Esophagus squamous epithelium (tissue), 5 donors: ENCODE measurements at places on chromosomes 7 and 10.
A peak's percentile ranks its signal among the peaks of the same experiment; 100 is the strongest.

DNA sequence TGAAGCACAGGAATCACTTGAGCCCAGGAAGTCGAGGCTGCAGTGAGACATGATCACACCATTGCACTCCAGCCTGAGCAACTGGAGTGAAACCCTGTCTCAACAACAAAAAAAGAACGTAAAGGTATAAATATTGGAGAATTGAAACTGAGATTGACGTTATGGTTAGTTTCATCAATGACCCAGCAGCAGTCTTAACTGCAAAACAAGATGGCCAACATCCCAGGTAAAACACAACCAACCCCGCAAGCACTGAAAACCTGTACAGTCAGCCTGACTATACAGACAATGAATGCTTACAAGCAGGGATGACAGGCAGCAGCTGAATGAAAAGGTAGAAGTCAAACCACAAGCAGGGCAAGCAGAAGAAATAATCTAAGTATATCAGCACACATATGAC, 34.7 kb downstream of the WAPL start:
- DNase-seq, result no peak

DNA sequence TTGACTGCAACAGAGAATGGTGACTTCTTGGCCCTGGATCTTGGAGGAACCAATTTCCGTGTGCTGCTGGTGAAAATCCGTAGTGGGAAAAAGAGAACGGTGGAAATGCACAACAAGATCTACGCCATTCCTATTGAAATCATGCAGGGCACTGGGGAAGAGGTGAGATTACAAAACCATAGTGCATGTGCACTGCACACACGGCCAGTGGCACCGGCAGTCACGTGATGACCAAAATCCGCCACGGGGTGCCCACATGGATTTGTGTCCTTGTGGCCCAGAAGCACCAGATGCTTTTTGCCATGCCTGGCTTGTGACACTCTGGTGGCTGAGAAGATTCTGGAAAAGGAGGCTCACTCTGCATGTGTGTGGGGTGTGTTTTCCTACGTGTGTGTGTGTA, 32.4 kb downstream of the TACR2 start:
- DNase-seq, result no peak

DNA sequence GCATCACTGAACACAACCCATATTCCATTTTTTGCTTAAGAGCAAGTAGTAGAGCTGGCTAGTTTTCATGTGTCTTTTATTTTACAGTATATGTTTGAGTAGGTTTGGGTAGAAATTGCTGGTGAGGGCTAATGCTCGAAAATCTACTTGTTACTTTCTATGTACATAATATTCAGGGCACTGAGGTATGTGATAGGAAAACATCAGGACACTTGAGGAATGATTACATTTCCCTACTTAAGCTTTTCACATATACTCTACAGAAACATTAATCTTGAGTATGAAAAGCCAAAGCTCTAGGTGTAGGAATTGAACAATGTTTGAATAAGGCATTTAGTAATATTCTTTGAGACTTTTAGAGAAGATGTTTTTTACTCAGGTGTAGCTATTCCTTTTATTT, 73.6 kb downstream of the POU6F2 start:
- no peak for DNase-seq

- no peak for DNase-seq
Observed at GRCh38 chr10:67722113-67722512, 26.1 kb upstream of the CTNNA3 start.

- no peak for DNase-seq
Observed at GRCh38 chr10:36171953-36172940, 530.2 kb upstream of the FZD8 start.

GRCh38 chr7:36283711-36284130, 105.9 kb upstream of the ANLN start:
- DNase-seq, result peak; percentile 36

- no peak for DNase-seq
Observed at GRCh38 chr10:49668684-49669083, 10.8 kb upstream of the C10orf53 start.

DNA sequence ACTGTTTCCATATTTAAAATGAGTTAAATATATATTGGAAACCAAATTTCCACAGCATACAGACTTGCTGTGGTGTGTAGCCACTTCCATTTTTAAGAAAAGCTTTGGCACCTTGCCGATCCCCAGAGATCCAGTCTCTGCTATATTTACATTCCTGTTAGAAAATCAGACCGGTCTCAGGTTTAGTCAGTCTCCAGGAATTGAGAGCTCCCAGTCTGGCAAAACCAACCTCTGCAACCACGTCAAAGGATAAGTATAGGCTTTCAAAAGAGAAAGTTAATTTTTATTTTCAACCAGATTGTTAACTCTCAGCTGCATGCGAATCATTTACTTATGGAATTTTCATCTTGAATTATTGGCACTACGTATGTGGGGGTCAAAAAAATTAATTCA, 28.2 kb downstream of the PUS7 start:
- no peak for DNase-seq

GRCh38 chr7:134888141-134888740, 98.1 kb upstream of the AGBL3 start:
- no peak for DNase-seq

DNA sequence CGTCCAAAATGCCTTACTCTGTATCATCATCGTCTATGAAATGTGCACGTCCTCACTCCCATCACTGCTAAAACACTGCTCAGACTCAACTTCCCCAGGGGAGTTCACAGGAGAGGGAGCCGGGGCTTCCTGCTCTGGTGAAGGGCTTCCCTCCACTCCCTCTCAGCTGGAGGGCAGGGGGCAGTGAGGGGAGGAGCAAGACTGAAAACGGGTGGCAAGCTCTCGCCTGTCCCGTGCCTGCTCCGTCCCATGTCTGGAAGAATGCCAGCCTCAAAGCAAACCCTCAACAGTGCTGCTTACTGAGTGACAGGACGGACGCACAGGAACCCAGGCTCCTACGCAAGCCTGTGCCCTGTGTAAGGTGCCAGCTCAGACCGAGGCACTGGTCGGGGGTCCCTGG, 25.1 kb downstream of the PRKAG2 start:
- no peak for DNase-seq

DNA sequence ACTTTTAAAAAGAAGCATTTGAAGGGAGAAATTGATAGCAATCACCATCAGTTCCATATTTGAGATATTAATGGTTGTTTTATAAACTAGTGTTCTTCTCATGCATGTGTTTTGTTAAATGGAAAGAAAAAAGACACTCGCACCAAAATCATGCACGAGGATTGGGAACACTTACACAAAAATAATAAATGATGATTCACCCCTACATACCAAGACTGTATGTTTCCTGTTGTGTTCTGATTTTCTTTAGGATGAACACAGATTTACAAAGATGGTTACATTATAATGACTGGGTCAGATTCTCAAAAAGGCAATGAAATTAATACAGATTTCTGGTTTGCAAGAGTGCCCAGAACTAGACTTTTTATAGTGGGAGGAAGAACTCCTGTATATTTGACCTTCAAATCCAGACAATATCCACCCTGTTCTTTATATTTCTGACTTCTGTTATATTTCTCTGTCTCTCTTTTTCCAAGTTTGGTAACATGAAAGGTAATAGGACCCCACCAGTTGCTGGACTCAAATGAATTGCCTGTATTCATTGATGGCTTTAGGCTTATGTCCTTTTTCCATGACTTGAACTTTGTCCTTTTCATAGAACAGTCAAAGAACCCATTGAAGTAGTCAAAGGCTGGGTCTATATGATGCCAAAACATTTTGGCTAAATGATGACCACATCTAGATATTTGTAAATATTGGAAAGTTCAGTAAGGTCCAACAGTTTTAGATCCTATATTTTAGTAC, 54.4 kb downstream of the SEMA3A start:
- no peak for DNase-seq

GRCh38 chr10:43383204-43383971, 12.0 kb downstream of the FXYD4 start:
- DNase-seq, result no peak

DNA sequence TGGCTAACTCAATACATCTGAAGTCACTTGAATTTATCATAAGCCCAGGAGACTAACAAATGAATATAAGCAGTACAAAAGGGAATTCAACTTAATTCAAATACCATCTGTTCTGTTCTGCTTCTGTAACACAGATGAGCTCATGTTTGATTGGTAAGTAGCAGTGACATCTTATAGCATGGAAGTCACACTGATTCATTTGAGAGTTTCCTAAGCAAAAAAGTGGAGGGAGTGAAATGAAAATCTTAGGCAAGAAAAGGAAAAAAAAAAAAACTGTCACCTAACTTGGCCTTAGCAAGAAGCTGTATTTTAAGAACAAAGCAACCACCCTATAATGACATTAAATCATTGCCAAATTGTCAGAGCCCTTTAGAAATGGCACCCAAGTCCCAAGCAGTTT, 49.5 kb downstream of the SMURF1 start:
- no peak for DNase-seq

DNA sequence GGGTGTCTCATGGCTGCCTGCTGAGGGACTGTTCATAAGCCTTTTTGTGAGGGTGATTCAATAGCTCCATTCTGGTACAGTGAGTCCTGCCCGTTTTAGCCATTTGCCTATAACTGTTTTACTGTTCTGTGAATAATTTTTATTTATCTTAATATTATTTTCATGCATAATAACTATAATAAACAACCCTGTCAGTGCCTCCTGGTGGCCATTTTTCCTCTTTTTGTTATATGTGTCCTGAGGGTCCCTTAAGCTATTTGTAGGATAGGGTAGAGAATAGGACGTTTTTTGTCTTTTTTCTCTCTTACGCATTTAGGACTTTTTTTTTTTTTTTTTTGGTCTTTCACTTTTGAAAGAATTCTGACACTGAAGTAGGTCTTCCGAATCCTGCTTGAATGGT, 2.9 kb downstream of the C1QL3 start:
- no peak for DNase-seq

DNA sequence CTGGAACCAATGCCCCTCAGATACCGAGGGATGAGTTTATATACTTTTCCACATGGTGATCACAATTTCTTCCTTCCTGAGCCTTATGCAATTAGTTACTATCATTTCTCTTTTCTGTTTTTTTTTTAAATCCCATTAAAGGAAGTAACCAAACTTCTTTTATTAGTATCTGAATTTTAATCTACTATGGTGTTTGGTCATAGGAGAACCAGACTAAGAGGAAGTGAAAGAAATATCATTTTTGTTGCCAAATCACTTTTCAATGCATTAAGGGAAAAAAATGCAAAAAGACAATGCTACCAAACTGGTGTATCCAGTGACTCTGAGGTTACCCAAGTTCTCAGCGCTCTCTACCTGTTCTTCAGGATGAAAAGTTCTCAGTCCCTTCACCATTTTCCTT, 167.7 kb downstream of the NXPH1 start:
- DNase-seq, result no peak

DNA sequence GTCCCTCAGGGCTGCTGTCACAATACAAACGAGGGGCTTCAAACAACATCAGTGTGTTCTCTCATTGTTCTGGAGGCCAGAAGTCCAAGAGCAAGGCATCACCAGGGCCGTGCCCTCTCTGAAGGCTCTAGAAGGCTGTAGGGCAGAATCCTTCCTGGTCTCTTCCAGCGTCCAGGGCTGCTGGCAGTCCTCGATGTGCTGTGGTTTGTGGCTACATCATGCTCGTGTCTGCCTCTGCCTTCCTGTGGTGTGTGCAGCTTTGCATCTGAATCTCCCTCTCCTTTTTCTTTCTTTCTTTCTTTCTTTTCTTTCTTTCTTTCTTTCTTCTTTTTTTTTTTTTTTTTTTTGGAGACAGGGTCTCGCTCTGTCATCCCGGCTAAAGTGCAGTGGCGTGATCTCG, 103.5 kb downstream of the INSYN2A start:
- DNase-seq, result no peak

- no peak for DNase-seq
Observed at GRCh38 chr10:102643336-102644065, 778 bp upstream of the TRIM8 start.

DNA sequence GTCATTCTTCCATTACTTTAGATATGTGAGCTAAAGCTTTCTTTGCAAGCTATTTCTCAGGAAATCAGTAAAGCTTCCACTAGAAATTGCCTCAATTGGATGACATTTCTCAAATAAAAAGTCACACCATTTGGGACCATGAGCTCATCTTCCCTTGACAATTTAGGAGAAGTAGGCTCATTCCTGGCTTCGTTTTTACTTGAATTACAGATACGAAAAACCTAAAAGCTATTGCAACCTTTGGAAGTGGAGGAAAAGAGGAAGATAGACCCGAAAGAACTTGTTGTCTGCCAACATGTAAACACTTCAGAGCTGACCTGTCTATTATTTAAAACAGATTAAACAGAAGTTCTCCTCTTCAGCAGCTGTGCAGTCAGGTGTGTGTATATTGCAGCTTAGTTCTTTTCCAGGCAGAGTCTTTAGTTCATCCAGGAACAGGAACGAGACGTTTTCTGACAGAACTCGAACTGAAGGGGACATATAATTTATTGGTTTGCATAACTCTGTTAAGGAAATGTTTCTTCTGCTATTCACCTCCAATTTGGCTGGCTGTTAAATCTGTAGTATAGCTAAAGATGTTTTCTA, 43.1 kb upstream of the ST8SIA6 start:
- no peak for DNase-seq

DNA sequence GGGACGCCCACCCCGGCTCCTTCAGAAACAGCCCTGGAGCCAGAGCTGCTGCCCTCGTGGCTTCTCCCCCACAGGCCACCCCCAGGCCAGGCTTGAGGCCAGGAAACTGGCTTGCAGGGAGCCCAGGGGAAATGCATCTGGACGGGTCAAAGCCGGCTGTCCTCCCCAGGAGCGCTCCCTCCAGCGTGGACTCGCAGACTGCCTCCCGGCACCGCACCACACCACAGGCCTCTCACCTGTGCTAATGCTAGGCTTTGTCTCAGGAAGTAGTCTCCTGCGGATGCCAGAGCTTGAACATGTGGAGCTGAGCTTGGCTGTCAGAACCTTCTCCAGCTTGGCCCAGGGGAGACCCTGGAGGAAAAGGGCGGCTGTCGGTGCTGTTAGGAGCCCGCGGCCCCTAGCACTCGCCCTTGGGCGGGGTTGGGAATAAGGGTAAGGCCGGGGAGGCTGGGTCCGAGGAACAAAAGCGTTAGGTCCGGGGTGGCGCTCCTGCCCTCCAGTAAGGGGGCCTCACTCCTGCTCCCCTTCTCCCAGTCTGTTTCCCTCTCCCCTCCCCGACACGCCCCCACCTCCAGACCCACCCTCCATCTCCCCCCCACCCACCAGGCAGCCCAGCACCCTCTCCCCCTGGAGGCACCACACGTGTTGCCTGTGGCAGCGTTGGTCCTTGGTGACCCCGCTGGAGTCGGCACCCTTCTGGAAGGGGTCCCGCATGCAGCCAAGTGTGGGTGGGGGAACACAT, 21.6 kb upstream of the DRGX start:
- DNase-seq, result no peak

DNA sequence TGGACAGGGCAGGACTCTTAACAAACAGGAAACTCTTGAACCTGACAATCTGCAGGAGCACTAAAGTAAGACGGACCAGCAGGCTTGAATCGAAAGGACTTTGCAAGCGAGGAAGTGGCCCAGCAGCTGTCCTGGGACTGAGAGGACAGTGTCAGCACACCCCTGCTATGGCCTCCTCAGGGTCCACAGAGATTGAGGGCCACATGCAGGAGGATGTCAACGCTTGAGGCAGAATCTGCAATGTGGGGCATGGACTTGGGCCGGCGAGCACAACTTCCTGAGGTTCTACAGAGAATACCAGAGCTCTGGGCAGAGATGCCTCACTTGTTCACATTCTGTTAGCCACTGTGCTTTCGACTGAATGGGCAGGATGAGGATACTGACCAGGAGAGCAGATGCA, 84.4 kb upstream of the EFCAB10 start:
- no peak for DNase-seq
